Activated CD8-positive, alpha-beta memory T cell treated with anti-CD3 and anti-CD28 coated beads for 36 hours (primary cell): ENCODE measurements at places on chromosomes 7 and 10. TPM values are rescaled to one million over a fixed set of nuclear protein-coding genes. Genes with fewer than 3 reads are reported as not detected.

Gene LDB3
- not detected for total RNA-seq

Gene NPSR1
- total RNA-seq = not detected

Gene SPDYE3
- total RNA-seq = not detected

Gene PLCE1
- total RNA-seq = not detected

Gene TLX1
- total RNA-seq = not detected

Gene SLC26A4
- total RNA-seq = 5.6 TPM

Gene NME8
- not detected for total RNA-seq

Gene NRAP
- total RNA-seq = not detected

Gene NEUROG3
- not detected for total RNA-seq

Gene PDE1C
- not detected for total RNA-seq

Gene ELFN1
- total RNA-seq = 0.27 TPM

Gene TMEM26
- not detected for total RNA-seq

Gene TMEM236
- total RNA-seq = 0.04 TPM

Gene CALN1
- not detected for total RNA-seq

Gene TRPV5
- total RNA-seq = not detected

Gene MPP7
- total RNA-seq = 5.8 TPM

Gene SPDYE1
- total RNA-seq = not detected

Gene STMP1
- 26.4 TPM for total RNA-seq

Gene RPP30
- 107 TPM for total RNA-seq

Gene AKR1D1
- not detected for total RNA-seq

Gene MRC1
- total RNA-seq = 0.04 TPM

Gene PIK3CG
- total RNA-seq = 26.9 TPM

Gene EPHA1
- total RNA-seq = 0.69 TPM

Gene CDHR1
- total RNA-seq = 1.8 TPM

Gene ANKRD30A
- not detected for total RNA-seq

Gene ERVW-1
- not detected for total RNA-seq

Gene SSMEM1
- not detected for total RNA-seq

Gene BTBD16
- total RNA-seq = not detected

Gene TMEM213
- total RNA-seq = not detected

Gene PLAU
- total RNA-seq = 0.25 TPM

Gene ITPRIP
- 15.8 TPM for total RNA-seq

Gene FZD1
- 0.08 TPM for total RNA-seq

Gene SPDYE9
- not detected for total RNA-seq

Gene CTAGE4
- total RNA-seq = 2.0 TPM

Gene HOXA9
- total RNA-seq = not detected

Gene ZNF425
- total RNA-seq = 0.99 TPM
